ELF-1 (cell line): ENCODE measurements at places on chromosomes 5 and 9.

DNA sequence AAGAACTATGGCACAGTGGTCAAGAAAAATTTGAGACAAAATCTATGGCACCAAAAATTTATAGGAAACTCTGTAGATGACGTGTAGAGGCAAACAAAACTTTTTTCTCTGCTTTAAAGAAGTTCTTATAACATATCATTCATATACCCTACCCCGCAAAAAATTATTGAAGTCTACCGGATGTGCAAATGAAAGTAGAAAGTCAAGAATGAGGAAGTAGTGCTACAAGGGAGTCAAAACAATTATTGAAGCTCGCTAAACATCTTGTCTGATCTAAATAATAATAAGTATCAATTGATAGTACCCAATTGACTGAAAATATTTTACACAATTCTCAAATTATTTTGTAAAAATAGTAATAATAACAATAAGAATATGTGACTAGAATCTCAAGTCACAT, 398.5 kb downstream of the TAF11L14 start:
- DNase-seq, result no peak

DNA sequence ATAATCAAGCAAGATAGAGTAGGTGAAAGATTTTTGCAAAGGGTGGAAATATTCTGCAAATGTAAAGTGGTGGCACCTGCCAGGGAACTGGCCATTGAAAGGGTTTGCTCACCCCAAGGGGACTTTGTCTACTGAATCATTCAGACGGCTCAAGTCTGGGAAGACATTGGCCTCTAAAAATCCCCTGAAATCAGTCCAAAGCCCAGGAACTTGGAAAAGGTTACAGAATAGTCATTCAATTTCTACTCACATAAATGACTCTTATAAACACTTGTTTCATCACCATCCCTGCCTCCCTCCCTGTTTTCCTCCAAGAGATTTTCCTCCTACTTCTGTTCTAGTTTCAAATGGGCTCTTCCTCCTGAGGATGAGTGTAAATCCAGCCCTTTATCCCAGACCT, 28.5 kb downstream of the ZNF366 start:
- DNase-seq, result no peak

- no peak for DNase-seq
Measured at GRCh38 chr5:69006030-69006429, 87.8 kb upstream of the SLC30A5 start.

- no peak for DNase-seq
Measured at GRCh38 chr9:126295936-126296600, 30.6 kb upstream of the MVB12B start.

- DNase-seq, result no peak
Measured at GRCh38 chr9:13963005-13963653, 350.8 kb downstream of the NFIB start.

DNA sequence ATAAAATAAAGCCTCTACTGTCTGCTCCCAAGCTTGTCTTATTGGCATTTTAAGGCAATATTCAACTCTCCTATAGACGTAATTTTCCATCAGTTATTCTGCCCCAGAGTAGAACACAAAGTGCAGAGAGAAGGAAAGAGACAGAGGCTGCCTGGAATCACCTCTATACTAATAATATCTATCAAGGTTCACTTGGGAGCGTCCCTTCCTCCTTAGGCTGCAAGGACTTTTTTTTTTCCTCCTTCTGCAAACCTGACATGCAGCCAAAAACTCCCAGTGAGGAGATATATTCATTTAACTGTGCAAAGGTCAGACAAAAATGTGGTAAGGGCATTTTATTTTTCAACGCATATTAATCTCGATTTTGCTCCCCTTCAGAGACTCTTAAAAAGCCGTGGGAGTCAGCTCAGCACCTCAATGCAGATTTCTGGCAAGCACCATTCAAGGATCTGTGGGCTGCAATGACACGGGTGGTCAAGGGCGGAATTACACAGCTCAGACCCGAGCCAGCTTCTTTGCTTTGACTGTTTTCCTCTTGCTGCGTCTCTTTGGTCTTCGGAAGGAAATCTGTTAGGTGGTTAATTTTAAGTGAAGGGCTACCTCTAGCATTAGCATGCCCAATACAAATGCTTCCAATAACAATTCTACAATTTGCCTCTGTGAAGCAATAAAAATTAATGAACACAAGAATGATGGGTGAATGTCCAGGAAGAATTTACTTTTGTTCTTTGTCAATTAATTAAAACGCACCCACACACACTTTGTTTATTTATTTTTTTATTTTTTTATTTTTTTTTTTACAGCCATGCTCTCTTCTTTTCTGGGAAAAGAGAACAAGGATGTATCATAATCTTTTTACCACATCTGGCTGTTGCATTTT, 587.7 kb upstream of the GRAMD2B start:
- peak; percentile 73 for DNase-seq

- DNase-seq, result no peak
Measured at GRCh38 chr5:178416206-178416882, 173.8 kb downstream of the COL23A1 start.

GRCh38 chr5:160342413-160342941, 27.9 kb downstream of the C1QTNF2 start:
- no peak for DNase-seq

DNA sequence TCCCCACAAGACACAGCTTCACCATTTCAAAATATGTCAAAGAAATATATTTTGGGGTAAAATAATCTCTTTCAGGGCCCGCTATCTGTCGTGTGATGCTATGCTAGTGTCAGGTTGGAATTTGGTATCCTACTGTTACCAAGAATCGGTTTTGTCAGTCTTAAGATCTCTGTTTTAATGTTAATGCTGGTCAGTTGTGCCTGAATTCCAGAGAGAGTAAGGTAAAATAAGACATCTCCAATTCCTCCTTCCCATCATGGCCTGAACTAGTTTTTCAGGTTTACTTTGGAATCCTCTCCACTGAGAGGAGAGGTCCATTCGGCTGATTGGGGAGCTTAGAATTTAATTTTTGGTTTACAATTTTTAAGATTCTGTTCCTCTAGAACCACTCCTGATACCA, 10.4 kb upstream of the BTF3 start:
- DNase-seq, result peak; percentile 48

GRCh38 chr5:78912085-78912771, 72.9 kb downstream of the ARSB start:
- DNase-seq, result no peak

DNA sequence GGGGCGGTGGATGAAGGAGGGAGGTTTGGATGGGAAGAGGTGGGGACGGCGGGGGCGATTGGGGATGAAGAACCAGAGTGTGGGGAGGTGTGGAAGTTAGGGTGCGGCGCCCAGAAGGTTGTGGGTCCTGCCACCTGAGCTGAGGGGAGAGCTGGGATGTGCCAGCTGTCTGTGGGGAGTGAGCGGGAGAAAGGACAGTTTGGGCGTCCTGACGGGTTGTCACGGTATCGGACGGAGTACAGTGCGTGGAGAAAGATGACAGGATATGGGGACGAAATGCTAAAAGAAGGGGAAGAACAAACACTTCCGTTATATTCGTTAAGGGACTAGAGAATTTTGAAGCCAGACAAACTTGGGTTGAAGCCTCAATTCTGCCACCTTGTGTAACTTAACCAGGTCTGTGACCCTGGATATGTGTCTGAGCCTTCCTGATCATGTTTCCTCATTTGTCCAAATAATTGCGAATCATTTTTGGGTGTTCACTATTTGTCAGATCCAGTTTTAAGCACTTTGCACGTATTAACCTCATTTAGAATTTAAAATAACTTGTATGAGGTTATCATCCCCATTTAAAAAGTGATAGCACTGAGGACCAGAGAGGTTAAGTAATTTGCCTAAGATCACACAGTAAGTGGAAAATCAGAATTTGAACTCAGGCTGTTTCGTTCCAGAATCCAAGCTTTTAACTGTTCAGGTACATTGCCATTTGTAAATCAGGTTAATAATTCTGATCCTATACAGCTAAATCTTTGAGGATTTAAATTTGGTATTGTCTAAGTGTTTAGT, 689 bp downstream of the CNTRL start:
- no peak for DNase-seq

DNA sequence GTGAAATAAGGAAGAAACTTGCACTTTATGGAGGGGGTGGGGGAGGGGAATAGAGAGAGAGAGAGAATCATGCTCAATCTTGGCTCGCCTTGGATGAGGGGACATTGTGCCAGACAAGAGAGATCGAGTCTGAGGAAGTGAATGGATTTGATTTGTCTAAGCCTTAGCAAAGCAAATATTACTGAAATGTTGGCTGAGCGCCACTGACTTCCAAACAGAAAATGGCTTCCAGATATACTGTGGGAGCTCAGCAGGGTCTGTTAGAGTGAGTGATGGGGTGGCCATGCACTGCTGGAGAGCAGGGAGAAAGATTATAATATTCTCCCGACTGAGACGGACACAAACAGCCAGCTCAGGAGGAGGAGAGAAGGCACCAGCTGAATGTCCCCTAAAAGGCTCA, 34.5 kb downstream of the BRINP1 start:
- no peak for DNase-seq

DNA sequence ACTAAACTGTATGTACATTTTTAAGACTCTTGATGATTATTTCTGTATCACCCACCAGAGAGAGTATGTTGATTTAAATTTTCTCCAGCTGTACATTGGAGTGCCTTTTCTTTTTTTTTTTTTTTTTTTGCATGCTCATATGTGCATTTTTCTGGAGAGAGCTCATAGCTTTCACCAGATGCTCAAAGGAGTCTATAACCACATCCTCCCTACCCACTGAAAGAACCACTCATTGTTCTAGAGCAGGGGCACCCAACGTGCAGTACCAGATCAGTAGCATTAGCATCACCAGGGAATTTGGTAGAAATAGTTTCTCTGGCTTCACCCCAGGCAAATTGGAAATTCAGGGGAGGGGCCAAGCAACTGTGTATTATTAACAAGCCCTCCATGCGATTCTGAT, 53.9 kb upstream of the TMEM171 start:
- DNase-seq, result no peak

GRCh38 chr9:19409401-19410194, 789 bp downstream of the ACER2 start:
- DNase-seq, result peak; percentile 75

DNA sequence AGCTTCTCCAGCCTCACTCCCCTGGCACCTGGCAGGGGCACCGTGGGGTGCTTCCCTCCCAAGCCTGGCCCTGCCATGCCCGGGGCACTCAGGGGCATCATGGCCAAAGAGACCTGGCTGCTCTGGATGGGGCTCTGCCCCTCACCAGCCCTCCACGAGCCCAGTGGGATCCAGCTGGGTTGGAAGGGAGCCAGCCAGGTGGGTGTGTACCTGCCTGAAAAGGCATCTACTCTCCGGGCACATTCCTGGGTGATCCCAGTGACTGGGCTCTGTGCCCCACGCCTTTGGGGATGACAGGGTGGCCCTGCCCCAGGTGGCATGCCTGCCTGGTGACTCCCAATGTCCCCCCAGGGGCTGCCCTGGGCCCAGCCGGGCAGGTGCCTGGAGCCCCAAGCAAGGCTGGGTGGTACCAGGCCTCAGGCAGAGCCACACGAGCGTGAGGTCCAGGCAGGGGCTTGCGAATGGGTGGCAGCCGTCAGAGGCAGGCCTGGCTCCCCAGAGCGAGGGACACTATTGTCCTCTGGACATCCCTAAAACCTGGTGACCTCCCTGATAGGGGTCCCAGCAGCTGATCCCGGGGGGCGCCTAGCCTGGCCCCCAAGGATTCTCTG, 777 bp downstream of the GPSM1 start:
- DNase-seq, result peak; percentile 24

DNA sequence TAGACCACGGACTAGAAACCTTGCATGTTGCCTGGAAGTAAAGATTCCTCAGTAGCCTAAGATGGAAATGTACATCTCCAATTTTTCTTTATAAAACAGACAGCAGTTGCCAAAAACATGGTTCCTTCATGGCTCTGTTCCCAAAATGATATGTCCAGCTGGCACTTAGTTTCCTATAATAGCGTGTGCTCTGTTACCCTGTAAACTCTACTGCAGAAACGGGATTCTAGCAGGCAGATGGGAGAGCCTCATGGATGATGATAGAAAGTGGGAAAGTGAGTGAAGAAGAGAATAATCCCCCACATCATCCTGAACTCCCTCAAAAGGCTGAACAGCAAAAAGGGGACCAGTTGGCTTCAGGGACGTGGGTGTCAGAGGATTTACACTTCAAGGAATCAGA, 118.2 kb downstream of the FRMD3 start:
- DNase-seq, result no peak

DNA sequence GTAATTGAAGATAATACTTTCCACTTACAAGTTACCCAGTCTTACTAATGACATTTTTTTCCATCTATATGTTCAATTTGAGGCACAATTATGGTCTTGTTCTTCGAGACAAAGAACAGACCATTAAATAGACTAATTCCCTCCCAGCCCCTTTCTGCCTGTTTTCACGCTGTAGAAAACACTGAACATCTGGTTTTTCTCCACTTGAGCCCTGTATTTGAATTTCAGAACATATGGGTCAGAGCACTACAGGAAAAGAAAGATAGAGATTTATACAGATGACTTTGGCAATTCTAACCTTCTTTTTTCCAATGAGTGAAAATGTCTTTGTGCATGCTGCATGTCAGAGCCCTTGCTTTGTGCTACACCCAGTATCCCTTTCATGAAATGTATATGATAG, 506.9 kb downstream of the LRRC70 start:
- DNase-seq, result no peak

- no peak for DNase-seq
Measured at GRCh38 chr5:155729684-155730059, 597.3 kb upstream of the SGCD start.

DNA sequence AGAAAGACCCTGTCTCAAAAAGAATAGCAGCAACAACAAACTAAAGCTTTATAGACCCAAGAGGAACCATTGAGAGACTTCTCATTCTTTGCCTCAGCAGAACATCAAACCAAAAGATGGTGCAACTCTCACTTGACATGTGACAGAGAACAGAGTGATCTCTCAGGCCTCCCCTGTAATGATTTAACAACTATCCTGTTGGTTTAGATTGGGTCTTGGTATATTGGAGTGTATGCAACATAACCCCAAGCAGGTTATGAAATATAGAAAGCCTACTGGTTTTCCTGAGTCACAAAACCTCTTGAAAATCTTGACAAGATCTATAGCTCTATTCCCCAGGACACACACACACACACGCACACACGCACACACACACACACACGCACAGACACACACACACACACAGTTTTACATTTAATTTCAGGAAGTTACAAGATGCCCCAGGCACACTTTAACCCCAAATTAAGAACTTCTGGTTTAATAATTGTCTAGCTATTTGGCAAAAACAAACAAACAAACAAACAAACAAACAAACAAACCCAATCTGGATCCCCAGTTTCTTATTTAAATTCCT, 6.5 kb upstream of the FGF1 start:
- DNase-seq, result no peak

DNA sequence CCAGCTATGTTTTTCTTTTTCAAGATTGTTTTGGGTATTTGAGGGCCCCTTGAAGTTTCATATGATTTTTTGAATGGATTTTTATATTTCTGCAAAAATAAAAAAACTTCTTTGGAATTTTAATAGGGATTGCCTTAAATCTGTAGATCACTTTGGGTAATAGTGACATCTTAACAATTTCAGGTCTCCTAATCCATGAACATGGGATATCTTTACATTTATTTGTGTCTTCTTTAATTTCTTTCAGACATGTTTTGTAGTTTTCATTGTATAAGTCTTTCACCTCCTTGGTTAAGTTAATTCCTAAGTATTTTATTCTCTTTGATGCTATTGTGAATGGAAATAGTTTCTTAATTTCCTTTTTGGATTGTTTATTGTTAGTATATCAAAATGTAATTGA, 79.1 kb downstream of the PPIC start:
- no peak for DNase-seq

GRCh38 chr9:114484215-114484853, 20.9 kb downstream of the WHRN start:
- DNase-seq, result no peak

GRCh38 chr5:52560366-52560765, 227.3 kb upstream of the ITGA1 start:
- DNase-seq, result no peak

- DNase-seq, result no peak
Measured at GRCh38 chr9:132998831-132999635, 20.5 kb downstream of the GFI1B start.
